ENCODE measurements at places on chromosomes 2 and 18.

- DNase-seq: peak; percentile 19
These were observed 644 bp downstream of the PTGR3 start for GRCh38 chr18:75208155-75208835.

DNA sequence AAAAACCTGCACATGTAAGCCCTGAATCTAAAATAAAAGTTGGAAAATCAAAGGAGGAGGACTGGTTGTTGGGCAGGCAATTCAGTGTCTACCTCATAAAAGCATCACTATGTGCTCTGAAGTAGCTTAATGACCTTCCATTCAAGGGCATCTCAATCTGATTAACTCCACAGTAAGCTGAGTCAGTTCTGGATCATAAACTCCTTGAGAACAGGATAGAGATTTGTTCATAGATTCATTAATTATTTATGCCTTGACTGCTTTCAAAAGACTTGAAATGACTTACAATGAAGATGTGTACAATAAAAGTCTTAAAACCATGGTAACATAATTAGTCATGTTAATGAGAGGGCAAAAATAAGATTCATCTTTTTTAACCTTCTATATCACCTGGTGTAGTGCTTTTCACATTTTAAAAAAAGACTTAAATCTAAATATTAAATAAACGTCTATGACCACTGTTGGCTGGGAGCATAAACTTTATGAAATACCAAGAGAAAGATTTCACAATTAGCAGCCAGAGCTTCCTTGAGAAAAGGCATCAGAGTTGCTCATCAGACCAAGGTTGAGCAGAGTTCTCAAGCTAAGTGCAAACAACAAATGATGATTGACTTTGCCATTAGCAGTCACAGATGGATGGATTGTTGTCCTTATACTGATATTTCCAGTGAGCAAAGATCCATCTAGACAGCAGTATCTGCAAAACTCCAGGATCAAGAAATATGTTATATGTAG, 237.3 kb upstream of the THUMPD2 start:
- no peak for DNase-seq

GRCh38 chr2:117523267-117523666, 291.2 kb upstream of the DDX18 start:
- no peak for DNase-seq

DNA sequence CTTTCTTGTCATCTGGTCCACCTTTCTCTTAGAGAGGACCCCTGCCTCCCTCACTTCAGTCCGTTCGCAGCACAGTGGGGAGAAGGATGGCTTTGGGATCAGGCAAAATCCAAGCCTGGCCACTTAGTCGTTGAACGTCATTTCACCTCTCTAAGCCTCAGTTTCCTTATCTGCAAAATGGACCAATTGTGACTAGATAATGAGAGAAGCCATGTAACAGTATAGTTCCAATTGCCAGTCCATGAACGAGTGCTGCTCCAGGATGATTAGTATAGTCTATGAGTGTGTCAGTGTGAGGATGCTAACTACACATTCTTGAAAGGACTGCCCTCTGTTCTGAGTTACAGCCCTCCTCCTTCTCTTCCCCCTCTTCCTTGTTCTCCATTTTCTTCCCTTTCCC, 1.1 kb downstream of the INHA start:
- no peak for DNase-seq
